ENCODE measurements at places on chromosomes 7 and 10.

DNA sequence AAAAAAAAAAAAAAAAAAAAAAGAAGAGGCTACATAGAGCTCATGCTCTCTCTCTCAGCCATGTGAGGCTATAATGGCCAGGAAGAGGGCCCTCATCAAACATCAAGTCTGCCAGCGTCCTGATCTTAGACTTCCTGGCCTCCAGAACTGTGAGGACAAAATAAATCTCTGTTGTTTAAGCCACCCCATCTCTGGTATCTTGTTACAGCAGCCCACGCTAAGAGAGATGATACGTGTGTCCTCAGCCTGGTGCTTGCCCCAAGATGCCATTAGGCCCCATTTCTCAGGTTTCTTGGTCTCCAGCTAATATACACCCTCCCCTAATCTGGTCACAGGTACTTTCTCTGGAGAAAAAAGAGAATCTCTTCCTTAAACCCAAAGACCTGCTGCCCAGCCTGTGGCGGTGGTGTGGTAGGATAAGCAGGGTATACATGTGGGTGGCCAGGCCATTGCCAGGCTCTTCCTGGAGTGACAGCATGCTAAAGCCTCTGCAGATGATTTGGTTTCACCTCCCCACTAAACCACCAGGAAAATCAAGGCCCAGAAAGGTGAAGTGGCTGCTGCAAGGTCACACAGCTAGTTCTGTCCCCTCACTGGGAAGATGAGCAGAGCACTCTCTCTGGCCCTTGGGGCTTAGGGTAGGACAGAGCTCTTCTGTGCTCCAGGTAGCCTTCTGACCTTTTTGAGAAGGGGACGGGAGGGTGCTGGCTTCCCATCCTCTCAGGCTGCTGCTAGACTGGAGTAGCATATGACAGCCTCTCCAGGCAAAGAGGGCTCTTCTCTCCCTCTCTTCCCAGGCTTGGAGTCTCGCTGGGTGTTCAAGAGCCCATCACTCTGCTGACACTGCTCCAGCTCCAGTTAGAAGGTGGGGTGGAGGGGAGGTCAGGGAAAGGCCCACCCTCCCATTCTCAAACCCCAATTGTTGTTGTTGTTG, 5.2 kb downstream of the SPOCK2 start:
- no peak for DNase-seq

- DNase-seq = no peak
Observed at GRCh38 chr10:93404048-93404354, 78.1 kb downstream of the MYOF start.

- no peak for DNase-seq
Observed at GRCh38 chr10:59984415-59984814, 78.1 kb upstream of the CCDC6 start.

GRCh38 chr10:4541292-4541691, 284.7 kb upstream of the AKR1E2 start:
- DNase-seq = peak; percentile 55

DNA sequence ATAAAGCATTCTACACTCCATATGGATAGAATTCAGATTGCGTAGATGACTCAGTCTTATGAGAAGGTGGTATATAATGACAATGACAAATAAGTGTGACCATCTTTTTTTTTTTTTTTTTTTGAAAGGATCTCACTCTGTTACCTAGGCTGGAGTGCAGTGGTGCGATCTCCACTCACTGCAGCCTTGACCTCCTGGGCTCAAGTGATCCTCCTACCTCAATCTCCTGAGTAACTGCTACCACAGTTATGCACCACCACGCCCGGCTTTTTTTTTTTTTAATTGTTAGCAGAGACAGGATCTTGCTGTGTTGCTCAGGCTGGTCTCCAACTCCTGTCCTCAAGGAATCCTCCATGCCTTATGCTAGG, 43.2 kb upstream of the NRP1 start:
- DNase-seq = no peak

GRCh38 chr10:132532749-132533560, 4.6 kb upstream of the INPP5A start:
- DNase-seq = no peak

GRCh38 chr10:48519481-48520183, 85.2 kb downstream of the ARHGAP22 start:
- no peak for DNase-seq

GRCh38 chr7:24197852-24198251, 86.1 kb upstream of the NPY start:
- no peak for DNase-seq

DNA sequence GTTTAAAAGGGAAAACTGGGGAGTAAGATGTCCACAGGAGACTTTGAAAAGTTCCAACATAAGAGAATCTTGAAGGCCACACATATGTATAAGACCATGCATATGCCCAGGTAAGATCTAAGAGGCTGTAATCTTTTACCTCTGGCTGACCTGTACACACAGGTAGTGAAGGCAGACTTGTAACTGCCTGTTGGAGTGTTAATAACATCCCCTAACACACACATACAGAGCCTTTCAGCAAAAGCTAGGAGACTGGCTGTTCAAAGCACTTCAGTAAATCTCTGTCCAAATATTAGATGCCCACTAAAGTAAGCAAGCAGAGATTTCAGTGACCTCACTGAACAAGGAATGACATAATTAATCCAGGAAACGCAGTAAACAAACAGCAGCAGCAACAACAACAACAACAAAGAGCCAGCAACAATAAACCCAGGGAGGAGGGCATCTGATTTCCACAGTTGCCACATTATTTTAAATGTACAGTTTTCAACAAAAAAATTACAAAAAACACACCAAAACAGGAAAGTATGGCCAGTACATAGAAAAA, 15.0 kb downstream of the CYP51A1 start:
- no peak for DNase-seq

DNA sequence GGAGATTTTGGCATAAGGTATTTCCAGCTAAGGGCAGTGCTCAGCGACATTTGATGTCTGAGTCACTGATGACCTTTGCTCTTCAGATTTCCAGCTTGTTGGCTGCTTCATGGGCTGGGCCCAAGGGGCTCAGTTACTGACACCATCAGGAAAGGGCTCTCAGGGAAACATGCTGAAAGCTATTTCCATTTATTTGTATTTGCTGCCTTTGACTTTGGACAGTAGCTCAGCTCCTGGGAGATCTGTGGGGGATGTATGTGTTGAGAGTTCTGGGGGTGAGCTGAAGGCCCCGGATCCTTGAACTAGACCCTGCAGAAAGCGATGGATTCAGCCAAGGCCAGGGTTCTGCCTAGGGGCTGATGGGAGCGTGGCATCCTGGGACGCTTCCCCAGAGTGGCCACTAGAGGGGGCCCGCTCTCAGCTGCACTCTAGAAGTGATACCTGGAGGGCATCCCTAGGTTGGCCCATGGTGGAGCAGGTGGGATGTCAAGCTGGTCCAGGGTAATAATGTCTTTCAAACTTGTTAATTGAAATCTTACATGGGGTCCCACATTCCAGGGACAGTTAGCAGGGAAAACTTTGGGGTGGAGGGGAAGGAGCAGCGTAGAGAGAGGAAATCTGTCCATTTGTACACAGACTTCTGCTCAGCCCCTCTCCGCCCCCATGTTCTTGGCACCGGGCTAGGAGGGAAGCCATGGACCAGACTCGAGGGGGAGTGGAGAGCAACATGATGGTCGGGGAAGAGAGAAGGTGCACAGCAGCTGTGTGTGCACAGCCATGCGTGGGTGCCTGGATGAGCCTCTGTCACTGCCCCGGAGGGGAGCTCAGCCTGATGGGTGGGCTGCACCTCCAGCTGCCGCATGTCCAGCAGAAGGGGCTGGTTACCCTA, 3.0 kb upstream of the BTBD16 start:
- DNase-seq = peak; percentile 57

DNA sequence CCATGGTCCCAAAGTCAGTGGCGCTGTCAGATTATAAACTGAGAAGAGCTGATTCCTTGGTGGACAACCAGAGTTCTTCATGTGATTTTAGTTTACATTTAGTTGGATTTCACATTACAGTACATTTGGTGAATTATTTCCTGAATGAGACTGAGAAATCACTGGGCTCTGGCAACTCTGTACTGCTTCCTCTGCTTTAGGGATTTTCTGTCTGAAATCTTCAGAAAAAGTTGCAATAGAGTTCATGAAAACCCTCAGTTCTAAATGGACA, 242.6 kb downstream of the BICC1 start:
- DNase-seq = no peak

DNA sequence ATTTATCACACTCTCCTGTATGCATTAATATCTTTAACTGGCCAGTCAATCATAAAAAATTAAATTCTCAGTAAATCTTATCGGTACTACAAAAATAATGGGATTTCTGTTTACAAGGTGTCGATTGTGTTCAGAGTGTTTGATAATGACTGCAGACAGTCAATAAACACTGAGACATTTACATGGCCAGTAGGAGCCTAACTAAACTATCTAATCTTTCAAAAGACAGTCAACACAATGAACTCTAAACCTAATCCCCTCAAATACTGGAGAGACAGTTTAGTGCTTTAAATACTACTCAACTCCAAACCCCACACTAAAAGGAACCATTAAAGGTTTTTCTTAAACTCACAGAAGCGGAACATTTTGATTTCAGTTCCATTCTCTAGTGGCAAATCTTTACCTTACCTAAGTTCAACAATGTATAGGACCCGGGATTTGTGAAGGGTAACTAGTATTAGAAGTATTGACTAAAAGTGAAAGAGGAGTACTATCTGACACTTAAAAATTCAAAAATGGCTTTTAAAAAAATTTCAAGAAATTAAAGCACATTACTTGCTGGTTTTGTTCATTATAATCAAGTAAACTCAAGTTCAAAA, 37.3 kb upstream of the EXOC6 start:
- no peak for DNase-seq

- DNase-seq = no peak
Observed at GRCh38 chr7:20064181-20064970, 152.8 kb downstream of the MACC1 start.

- DNase-seq = no peak
Observed at GRCh38 chr10:114179747-114180146, 594 bp downstream of the TDRD1 start.

DNA sequence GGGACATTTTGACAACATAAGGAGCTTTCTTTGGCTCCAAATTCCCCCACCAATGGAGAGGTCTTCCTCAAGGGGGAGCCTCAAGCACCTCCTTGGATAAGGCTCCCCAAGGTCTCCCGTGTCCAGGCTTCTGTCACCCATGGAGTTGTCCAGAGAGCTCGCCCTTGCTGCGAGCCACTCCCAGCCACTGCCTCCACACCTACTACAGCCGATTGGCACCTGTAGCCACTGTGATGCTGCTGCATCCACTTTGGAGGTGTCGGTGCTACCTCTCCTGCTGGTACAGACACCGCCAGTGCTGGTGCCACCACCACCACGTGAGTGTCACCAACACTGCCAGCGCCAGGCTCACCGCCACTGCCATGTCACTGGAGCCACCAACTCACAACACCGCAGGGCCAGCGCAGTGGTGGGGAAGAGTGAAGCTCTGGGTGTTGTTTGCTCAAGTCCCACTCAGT, 22.1 kb upstream of the ENO4 start:
- no peak for DNase-seq

- no peak for DNase-seq
Observed at GRCh38 chr10:43194266-43194665, 56.0 kb downstream of the CSGALNACT2 start.

- DNase-seq = no peak
Observed at GRCh38 chr7:18792871-18793595, 297.5 kb downstream of the HDAC9 start.

- no peak for DNase-seq
Observed at GRCh38 chr10:130221456-130222375, 85.5 kb downstream of the GLRX3 start.

GRCh38 chr7:124697746-124698145, 67.8 kb downstream of the GPR37 start:
- DNase-seq = no peak

- DNase-seq = no peak
Observed at GRCh38 chr10:101609481-101609880, 21.4 kb downstream of the DPCD start.

DNA sequence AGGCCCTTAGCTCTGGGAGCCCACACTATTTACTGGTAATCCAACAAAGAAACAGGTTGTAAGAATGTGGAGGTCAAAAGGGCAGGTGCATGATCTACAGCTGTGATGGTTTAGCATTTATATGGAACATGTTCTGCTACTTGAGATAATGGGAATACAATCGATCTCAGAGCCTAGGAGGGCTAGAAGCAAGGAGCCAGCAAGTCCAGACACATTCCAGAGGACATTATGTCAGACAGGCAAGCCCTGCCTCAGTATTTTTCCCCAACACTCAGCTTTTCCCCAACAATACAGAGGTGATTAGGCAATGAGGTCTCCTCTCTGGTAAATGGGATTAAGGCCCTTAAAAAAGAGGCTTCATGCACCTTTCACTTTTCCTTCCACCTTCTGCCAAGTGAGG, 21.4 kb upstream of the GNAT3 start:
- no peak for DNase-seq

Data from suppressor macrophage treated with lipopolysaccharide for 4 hours (primary cell).